ENCODE measurements at places on chromosomes 5 and 9.

DNA sequence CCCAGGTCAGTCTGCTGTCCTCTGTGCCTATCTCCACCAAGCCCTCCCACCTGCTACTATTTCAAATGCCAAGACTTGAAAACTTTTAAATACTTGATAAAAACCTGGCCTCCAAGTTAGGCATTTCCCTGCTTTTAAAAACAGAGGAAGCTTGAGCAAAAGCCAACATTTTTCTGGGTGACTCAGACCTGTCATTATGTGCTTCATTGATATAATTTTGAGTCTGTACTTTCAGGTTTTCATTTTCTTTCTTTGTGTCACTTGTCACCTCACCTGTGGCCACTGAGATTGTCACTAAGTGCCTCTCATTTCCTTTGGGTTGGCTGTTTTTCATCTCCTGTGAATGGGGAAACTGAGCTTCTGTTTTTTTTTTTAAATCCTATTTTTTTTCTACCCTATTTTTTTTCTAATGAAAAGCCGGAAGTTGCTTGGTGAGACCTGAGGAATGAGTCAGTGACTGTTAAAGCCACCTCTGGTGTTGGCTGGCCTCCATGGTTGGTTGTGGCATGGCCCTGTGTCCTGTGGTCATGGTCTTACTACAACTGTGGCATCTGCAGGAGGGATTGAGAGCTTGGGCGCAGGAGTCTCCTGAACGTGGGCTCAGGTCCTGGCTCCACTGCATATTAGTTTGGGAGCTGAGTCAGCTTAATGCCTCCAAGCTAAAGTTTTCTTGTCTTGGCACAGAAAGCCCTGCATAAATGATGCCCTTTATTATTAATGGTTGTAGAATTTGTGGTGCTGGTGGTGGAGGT is 56.7 kb downstream of the ARHGAP26 start:
- DNase-seq: no peak

GRCh38 chr5:72847989-72848473 is 31.6 kb downstream of the TNPO1 start:
- peak; percentile 88 for DNase-seq

- DNase-seq: no peak
Measured at GRCh38 chr9:107060062-107060461, 197.1 kb downstream of the ZNF462 start.

DNA sequence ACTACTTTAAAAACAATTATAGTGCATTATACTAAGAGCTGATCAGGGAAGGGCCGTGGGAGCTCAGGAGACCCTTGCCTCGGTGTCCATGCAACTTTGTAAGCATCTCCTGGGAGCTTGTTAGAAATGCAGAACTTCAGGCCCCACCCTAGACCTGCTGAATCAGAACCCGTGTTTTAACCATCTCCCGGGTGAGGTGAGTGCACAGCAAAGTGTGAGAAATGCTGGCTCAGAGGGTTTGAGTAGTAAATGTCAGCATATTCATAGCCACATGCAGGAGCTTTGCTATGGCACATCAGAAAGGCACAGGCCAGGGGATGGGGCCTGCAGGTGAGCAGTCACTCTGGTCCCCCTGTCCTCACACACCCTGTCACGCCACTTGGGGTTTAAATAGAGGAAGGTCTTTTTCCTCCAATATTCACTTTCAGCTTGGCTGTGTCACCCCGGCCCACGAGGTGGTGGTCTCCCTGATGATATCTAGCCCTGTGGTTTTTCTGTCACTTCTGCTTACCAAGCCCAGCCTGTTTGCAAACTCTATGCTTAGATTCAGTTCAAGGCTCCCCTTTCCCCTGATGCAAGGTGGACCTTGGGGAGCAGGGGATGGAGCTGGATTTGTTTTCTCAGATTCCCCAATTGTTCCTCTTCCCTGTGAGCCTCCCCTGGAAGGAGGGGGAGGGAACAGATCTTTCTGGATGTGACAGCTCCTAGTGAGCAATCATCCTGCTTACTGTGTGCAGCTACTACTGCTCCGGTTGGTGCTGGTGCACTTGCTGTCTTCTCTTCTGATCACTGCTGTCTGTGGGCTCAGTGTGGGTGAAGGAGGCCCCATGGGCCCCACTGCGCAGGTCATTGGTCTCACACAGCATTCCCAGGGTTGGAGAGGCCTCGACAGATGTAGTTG is 51.8 kb upstream of the TGFBR1 start:
- no peak for DNase-seq

DNA sequence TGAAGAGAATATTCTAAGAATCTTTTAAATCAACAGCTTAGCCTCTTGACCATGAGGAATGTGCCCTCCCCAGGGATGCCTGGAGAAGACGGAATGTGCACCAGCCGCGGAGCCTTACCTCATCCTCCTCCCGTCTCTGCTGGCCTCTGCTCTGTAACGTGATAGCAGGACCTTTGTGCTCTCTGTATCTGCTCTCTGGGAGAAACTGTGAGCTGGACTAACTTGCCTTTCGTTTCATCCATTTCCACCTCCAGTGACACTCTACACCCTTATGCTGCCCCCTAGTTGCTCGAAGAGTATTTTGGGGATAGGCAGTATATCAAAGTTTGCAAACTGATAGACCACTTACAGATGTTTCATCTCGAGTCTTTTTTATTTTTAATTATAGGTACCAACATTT is 141.4 kb downstream of the NPR3 start:
- no peak for DNase-seq

DNA sequence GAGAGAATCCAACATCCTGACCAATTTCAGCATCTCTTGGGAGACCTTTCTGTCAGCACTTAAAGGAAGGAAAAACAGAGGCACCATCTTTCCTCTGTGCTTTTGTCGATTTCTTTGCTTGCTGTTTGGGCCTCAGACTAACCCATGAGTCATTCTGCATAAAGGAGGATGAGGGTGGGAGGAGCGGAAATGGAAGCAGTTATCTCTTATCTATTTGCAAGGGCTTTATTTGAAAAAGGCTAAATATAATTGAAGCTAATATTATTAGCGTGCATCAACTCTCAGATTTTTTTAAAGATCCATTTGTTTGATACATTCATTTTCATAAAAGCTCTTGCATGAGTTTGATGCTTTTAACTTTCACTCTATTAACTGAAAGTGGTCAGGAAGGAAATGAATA is 72.9 kb downstream of the ZNF622 start:
- DNase-seq: no peak
